ENCODE measurements at places on chromosomes 6 and 20.

DNA sequence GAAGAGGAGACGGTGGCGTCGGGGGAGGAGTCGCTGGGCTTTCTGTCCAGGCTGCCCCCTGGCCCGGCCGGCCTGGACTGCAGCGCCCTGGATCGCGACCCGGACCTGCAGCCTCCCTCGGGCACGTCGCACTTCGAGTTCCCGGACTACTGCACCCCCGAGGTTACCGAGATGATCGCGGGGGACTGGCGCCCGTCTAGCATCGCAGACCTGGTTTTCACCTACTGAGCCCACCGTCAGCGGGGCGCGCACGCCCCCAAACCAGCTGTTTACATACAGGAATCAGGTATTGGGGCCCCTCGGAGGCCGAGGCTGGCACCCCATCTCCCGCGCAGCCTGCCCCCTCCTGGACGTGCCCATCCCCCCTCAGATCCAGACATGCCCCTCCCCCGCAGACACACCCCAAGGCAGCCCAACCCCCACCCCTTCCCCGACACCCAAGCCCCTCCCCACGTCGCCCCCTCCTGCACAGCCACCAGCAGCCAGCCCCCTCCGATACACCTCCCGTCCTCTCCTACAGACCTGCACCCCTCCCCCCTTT is 1.4 kb downstream of the SOX12 start:
- DNase-seq = no peak

- no peak for DNase-seq
Measured at GRCh38 chr6:27375613-27376079, 12.9 kb upstream of the ZNF391 start.

DNA sequence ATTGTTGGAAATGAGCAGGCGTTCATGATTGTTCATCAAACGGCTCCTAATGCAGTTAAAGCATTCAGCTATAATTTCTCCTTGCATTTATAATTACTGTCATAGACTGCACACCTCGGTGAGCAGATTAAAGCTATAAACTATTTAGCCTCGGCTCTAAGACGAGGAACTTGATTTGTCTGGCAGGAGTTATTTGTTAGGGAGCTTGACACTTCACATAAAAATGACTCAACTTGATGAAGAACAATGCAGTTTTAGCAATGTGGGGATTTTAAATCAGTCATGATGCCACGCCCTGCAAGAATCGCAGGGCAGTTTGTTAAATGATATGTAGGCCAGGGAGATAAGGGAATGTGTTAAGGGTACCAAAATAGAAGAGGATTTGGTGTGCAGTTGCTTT is 290.2 kb downstream of the TSHZ2 start:
- no peak for DNase-seq

DNA sequence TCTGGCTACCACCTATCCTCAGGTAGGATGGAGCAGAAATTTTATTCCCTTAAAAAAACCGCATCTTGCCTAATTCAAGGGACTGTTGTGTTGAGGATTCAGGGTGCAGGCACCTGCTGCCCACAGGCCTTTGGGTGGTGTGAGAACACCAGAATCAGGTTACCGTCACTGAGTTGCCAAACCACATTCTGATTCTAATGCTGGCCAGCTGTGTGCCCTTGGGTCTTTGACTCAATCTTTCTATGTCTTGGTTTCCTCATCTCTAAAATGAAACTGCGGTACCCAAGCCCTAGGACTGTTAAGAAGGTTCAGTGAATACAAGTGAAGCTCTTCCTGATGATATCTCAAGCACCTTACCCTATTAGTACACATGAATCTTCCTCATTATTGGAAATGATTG is 827.3 kb downstream of the DHX35 start:
- no peak for DNase-seq

DNA sequence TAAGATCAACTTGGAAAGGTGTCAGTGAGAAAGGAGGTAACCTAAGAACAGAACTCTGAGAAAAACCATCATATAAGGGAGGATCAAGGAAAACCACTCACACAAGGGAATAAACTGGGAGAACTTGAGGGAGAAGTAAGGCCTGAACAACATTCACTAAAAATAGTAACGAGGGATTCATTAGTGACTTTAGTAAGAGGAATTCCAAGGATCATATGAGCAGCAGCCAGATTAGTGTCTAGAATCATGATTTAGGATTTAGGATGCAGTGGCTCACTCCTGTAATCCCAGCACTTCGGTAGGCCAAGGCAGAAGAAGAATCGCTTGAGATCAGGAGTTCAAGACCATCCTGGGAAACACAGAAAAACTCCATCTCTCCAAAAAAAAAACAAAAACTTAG is 376.5 kb upstream of the MARCKS start:
- no peak for DNase-seq

DNA sequence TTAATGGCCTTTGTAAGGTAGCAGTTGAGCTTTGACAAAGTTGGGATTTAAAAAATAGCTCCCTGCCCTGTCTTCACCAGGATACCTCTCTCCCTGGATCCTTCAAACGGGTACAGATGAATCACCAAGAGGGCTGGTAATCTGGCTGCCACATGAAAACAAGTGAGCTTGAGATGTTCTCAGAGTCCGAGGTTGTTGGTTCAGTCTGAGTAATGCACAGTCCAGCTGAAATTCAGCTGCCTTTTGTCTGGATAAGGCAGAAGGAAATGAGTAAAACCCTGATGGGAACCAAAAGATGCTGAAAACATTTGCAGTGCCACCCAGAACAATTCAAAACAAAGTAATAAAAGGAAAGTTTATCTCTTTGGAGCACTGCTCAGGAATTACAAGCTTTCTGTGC is 86.8 kb downstream of the GJA1 start:
- DNase-seq = no peak

DNA sequence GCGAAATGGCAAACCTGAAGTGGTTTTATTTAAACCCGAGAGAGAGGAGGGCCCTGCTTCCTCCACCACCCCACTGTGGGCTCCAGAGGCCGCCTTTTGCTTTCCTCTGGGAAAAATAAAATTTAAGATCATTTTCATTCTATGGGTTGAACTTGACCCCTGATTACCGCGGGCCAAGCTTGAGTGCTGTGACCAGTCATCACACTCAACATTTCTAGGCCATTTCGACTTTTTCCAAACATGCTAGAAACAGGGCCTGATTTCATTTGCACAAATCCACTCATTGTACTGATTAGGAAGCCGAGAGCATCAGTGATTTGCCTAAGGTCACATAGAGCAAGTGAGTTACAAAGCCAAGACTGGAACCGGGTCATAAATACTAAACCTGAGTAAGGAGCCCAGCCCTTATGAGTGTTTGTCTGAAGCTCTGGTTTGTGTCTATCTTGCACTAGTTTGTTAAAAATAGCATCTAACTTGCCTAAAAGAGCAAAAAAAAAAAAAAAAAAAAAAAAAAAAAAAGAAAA is 179.7 kb downstream of the DLL1 start:
- DNase-seq = no peak

GRCh38 chr20:34001378-34001777 is 7.7 kb downstream of the RALY start:
- DNase-seq = no peak

- no peak for DNase-seq
Measured at GRCh38 chr6:27593200-27593818, 120.4 kb upstream of the ZNF184 start.

DNA sequence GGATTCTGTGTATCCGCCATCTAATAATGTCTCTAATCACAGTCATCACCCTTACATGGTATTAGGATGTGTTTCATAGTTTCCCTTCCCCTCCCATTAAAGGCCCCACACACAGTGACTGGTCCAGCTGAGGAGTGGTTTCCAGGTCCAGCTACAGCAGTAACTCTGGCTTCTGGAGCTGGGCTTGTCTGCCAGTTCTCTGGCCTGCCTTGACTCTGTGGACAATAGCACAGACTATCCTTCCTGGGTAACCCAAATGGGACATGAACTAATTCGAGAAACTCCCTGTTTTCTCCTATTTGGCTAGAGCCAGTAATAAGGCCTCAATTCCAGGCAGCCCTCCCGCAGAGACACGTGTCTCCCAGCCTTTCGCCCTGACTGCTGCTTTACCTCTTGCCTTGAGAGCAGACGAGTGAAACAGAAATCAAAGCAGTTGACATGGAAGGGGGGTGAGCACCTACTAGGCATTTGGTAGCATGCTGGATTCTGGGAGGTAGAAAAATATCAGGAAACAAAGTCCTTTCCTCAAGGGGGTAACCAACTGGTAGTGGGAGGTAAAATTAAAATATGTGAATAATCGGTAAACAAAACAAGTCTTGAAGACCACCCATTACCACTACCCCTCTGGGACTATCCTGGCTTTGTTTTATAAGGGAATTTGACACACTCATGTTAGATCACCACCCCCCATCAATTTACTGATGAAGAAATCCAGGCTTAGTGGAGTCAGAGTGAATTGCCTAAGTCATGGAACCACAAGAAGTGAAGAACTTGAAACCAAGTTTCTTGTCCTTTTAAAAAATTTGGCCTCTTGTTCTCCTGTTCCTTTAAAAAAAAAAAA is 1.2 kb downstream of the TRAF3IP2 start:
- no peak for DNase-seq

GRCh38 chr6:39417440-39417839 is 94.9 kb upstream of the KCNK16 start:
- DNase-seq = no peak

GRCh38 chr20:33664762-33665144 is 2.0 kb upstream of the ACTL10 start:
- DNase-seq = no peak

GRCh38 chr6:86888301-86888700 is 49.0 kb upstream of the HTR1E start:
- no peak for DNase-seq

GRCh38 chr6:97775012-97775411 is 492.0 kb upstream of the MMS22L start:
- no peak for DNase-seq

DNA sequence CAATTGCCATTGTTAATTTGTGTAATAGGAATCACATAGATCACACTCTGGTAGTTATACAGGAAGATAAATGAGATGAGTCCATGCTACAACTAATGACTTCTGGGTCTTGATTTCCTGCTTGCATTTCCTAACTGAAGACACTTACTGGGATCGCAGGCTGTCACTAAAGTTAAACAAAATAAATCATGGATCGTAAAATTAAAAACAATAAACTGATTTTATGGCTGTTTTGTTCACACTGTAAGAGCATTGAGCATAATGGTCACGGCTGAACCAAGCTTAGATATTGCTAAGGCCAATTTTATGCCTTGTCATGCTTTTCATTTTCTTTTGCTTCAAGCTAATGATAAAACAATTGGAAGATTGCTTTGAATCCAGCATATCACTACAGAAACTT is 332.5 kb upstream of the CITED2 start:
- DNase-seq = no peak

GRCh38 chr20:48656661-48657211 is 171.1 kb downstream of the PREX1 start:
- no peak for DNase-seq

DNA sequence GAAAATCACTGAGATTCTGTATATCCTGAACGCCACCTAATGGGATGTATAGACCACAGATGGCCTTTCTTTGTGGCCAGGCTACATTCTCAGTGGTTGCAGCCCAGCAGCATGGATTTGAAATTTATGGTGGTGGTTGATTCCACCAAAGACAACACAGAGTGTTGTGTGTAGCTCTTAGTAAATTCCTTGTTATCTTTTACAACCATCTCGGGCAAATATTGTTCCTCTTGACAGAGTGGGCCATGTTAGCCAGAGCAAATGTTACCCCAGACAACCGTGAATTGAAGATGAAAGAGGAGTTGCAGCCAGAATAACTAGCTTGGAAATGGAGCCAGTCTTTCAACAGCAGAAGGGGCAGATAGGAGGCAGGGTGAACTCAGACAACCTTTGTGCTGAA is 39.5 kb downstream of the SLC24A3 start:
- no peak for DNase-seq

All from GM12864 (cell line).